Activated T-cell treated with anti-CD3 and anti-CD28 coated beads for 48 hours (primary cell): ENCODE measurements at places on chromosomes 2 and 18.

- DNase-seq: no peak
Measured at GRCh38 chr2:145157741-145158591, 638.0 kb upstream of the ZEB2 start.

- no peak for DNase-seq
Measured at GRCh38 chr2:174717273-174717672, 47.0 kb downstream of the CHRNA1 start.

DNA sequence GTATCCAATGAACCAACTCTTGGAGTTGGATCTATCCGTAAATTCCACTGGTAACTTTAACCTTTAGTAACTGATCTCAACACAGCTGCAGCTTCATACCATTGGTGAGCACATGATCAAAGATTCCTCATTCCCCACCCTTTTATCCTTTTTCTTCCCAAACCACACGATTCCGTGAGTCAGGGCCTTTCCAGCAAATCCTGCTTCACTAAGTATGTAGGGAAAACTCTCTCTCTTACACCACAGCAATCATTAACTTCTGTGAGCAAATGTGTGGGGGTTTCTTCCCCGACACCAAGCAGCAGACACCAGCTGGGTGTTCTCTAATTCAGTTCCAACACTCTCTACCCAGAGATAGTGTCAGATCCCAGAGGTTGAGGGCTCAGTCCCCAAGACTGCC, 23.5 kb downstream of the ELP2 start:
- DNase-seq: no peak

- no peak for DNase-seq
Measured at GRCh38 chr2:160484859-160485520, 8.6 kb downstream of the RBMS1 start.

DNA sequence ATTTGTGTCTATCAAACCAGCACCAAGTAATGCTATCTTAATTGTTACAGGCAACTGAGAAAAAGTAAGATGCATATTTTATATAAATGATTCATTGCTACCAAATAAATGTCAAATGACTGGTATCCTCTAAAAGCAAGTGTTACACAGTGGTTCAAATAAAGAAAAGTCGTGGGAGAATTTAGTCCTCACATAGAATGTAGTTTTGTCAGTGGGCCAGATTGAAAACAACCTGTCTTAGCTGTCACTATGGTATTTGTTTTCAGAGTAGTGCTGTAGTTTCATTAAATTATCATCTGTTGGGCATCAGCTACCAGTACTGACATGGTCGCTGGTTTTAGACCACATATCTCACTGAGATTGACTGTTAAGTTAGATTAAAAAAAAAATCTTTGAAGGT, 10.2 kb upstream of the EIF2AK3 start:
- DNase-seq: no peak
